Body of pancreas (tissue), 4 donors: ENCODE measurements at places on chromosomes 16 and 17. TPM values are rescaled to one million over a fixed set of nuclear protein-coding genes. Genes with fewer than 3 reads are reported as not detected.

Gene HES7
- not detected for total RNA-seq

Gene TMEM235
- total RNA-seq, result not detected

Gene FOXF1
- 7.3 TPM for total RNA-seq

Gene MRPS23
- total RNA-seq, result 13.7 TPM

Gene AGRP
- not detected for total RNA-seq

Gene PPY
- total RNA-seq, result 15.5 TPM

DNA sequence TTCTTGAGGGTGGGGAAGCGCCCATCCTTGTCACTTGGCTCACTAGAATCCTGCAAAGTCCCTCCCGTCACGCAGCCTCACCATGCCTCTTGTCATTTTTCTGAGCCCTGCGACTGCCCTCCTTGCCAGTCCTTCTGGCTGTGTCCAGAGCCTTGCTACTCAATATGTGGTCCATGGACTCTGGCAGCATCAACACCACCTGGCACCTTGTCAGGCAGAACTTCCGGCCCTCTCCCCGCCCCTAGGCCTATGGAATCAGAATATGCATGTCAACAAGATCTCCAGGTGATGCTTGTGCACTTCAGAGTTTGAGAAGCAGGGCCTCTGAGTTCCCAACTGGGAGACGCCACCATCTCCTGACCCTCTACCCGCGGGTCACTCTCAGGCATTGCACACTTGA, 12.1 kb downstream of the PIMREG start:
- no peak for DNase-seq

DNA sequence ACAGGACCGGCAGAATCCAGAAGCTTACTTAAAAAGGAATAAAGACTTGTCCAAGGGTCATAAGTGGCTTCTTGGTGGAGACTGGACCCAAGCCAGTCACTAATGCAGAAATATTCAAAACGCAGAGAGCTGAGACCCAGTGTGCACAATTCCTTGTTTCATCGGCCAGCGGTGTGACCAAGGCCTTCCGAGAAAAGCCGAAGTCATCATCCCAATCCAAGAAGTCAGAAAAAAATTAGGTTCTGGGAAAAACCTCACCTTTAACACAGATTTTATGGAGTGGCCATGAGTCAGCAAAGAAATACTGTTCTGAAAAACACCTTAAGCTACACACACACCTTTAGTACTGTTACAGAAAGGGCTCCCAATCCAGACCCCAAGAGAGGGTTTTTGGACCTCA, 1.0 kb upstream of the GCSH start:
- no peak for DNase-seq

- DNase-seq, result no peak
These were observed 576.0 kb upstream of the HSBP1 start for GRCh38 chr16:83231729-83232128.

- DNase-seq, result no peak
These were observed 46.2 kb downstream of the HSD17B2 start for GRCh38 chr16:82081264-82081663.

GRCh38 chr16:3878610-3879009, 1.9 kb downstream of the CREBBP start:
- DNase-seq, result no peak
